ENCODE measurements at places on chromosomes 7 and 10.
A peak's percentile ranks its signal among the peaks of the same experiment; 100 is the strongest.

GRCh38 chr10:56296618-56297017 lies 64.4 kb downstream of the ZWINT start:
- DNase-seq = no peak

- DNase-seq = no peak
Measured at GRCh38 chr10:71059054-71059818, 153.1 kb upstream of the UNC5B start.

DNA sequence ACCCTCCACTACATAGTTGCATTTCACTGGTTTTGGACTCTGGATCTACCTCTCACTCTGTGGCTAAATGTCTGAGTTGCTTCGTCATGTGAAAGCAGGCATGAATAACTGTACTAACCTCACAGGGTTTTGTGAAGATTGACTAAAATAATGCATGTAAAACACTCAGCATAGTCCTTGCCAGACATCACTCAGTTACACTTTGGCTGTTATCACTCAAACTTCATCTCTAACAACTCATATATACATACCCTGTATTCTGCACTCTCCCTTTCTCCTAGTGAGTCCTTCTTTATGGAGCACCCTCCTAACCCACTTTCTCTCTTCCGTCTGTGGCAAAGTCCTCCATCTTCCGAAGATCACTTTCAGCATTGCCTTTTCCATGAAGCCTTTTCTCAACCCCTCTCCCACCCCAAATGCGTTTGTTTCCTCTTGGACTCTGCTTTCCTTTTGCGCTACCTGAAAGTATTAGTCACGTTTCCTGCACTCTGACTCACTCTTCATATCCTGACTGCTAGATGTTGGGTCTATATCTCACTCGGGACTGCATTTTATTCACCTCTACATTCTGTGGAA lies 72.6 kb downstream of the OSBPL3 start:
- DNase-seq = peak; percentile 41

GRCh38 chr7:25923741-25924460 lies 228.1 kb upstream of the NFE2L3 start:
- DNase-seq = no peak

- peak; percentile 77 for DNase-seq
Measured at GRCh38 chr7:106484562-106484961, 176.4 kb downstream of the CCDC71L start.

GRCh38 chr10:17263580-17263979 lies 35.5 kb downstream of the VIM start:
- no peak for DNase-seq

DNA sequence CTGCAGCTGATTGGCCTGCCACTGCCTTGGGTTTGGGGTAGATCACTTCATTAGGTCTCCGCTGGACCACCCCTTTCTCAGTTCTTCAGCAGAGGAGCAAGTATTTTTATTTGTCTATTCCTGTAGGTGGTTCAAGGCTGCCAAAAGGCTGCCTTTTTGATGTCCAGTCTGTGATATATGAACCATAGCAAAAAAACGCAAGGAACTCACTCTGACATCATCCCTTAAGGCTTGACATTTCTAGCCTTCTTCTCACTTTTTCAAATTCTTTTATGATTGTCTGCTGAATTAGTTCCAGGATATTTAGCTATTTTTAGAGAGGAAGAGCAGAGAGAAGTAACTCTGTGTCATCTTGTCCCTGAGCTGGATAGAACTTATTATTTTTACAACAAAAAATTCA lies 269.2 kb downstream of the BAMBI start:
- no peak for DNase-seq

GRCh38 chr7:27118580-27118979 lies 12.0 kb downstream of the HOXA4 start:
- DNase-seq = no peak

DNA sequence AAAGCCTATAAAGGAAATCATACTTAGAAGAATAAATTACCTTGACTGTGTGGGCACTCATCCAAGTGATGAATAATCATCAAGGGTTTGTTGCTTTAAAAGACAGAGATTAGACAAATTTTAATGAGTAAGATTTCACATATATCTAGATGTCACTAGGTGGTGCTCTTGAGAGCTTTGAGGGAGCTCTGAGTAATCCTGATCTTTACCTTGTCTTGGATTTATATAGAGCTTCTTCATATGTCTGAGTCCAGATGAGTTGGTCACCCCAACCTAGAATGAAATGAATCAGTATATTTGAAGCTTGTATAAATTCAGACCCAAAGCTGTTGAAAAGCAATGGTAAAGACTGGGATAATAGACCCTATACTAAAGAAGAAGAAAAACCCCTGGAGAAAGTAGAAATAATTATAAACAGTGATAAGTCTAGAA lies 3.7 kb downstream of the AGR2 start:
- DNase-seq = peak; percentile 71

DNA sequence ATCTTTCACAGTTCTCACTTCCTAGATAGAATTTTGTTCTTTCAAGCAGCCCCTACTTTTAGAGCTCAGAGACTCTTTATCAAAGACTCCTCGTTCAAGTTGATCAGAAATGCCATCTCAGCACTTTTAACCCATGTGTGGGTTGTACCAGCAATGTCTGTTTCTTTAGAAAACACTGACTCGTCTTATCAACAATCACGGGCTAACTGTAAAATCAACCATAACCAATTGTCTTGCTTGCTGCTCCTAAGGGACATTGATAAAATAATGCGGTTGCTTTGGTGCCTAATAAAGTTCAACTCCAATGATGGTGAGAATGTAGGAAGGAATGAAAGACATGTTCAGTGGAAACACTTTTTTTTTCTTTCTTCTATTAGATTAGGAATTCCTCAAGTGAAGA lies 12.9 kb upstream of the CDK6 start:
- DNase-seq = peak; percentile 29

GRCh38 chr10:127278001-127278400 lies 81.6 kb upstream of the INSYN2A start:
- DNase-seq = peak; percentile 92

DNA sequence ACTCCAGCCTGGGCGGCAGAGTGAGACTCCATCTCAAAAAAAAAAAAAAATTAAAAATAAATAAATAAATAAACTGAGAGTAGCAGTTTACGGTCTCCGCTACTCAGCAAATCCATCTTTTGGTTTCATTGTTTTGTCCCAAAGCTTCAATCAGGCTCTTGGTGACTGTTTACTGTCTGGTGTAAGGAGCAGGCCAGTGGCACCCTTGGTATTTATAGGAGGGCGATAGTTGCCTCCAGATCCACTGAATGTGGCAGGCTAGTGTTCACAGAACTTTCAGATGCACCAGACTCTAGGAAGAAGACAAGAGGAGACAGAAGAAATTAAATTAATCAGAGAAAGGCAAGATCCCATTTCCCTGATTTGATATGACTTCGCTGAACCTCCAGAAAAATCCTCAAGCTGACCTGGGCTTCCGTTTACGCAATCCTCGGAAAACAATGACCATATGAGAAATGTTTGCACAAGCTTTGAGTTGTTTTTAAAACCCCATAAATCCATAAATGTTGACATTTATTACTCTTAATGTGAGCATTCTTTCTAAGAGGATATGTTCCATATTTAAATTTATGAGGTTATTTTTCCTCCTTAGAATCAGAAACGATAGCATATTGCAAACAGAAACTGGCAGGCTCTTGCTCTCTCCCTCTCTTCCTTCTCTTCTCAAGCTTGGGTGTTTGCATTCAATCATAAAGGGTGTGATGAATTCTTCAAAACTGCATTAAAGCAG lies 7.1 kb upstream of the MUC3A start:
- no peak for DNase-seq

DNA sequence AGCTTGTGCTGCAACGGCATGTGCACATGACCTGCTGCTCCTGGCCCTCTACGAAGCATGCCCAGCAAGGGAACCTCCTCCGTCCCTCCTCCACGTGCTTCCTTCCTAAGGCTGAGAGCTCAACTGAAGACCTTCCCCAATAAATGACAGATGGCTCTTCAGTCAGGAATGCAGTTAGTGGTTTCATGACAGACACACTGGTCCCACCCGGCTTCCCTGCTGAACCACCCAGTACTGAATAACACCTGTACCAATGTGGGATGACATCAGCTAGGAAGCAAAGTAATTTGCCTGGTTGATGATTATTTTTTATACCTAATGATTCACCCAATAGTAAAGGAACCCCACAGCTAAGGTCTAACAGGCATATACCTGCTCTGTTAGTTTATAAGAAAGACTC lies 69.1 kb downstream of the SCRN1 start:
- DNase-seq = peak; percentile 76

DNA sequence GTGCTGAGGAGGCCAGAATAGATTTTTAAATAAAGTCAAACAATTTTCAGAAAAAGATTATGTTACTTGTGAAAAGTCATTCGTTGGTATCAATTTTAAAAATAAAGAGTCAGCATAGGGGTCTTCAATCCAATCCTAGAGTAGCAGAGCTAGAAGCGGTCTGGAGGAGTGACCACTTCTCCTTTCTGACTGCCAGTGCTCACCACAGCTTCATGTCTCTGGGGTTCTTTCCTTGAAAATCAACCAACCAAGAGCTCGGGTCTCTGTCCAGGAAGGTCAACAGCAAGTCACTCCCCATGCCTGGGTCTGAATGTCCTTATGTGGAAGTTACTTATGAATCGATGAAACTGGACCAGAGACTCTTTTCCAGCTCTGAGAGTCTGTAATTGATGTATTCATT lies 14.3 kb downstream of the PTPRN2 start:
- DNase-seq = no peak

- DNase-seq = no peak
Measured at GRCh38 chr10:7460006-7460405, 49.2 kb upstream of the SFMBT2 start.

- no peak for DNase-seq
Measured at GRCh38 chr7:1817061-1817712, 147.1 kb downstream of the ELFN1 start.

- DNase-seq = peak; percentile 47
Measured at GRCh38 chr10:3716093-3716492, 68.9 kb downstream of the KLF6 start.

- DNase-seq = no peak
Measured at GRCh38 chr10:32938554-32939061, 19.4 kb downstream of the ITGB1 start.

GRCh38 chr7:130615583-130615982 lies 53.0 kb downstream of the COPG2 start:
- DNase-seq = no peak

- DNase-seq = peak; percentile 40
Measured at GRCh38 chr7:32048970-32049491, 21.2 kb downstream of the PDE1C start.

DNA sequence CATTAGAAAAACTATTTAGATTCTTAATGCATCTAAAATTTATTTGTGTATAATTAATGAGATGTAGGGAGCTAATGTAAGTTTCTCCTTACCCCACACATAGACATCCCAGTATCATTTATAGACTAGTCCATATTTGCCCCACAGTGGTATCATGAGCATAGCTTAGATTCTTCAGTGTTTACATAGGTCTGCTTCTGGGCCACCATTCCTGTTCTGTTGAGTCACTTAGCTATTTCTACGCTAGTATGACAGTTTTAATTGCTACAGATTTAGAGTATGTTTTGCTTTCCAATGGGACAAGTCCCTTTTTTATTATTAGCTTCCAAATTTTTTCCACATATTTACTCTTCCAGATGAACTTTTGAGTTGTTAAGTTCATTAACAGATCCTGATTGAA lies 69.4 kb downstream of the MCMBP start:
- peak; percentile 38 for DNase-seq
